NCI-H226 (cell line): ENCODE measurements at places on chromosomes 1 and 21.

- peak; percentile 90 for DNase-seq
Measured at GRCh38 chr21:38756746-38757145, 49.0 kb upstream of the ETS2 start.

- no peak for DNase-seq
Measured at GRCh38 chr1:198639671-198640143, 867 bp downstream of the PTPRC start.

GRCh38 chr1:29264773-29265389 lies 28.6 kb downstream of the PTPRU start:
- DNase-seq, result peak; percentile 57

DNA sequence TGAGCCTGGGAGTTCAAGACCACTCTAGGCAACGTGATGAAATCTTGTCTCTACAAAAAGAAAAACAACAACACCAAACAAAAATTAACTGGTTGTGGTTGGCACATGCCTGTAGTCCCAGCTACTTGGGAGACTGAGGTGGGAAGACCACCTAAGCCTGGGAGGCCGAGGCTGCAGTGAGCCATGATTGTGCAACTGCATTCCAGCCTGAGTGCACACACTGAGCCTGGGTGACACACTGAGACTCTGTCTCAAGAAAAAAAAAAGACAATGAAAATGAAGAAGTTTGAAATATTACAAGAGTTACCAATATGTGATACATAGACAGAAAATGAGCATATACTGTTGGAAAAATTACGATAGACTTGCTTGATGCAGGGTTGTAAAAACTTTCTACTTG lies 31.9 kb downstream of the PDC start:
- DNase-seq, result no peak

DNA sequence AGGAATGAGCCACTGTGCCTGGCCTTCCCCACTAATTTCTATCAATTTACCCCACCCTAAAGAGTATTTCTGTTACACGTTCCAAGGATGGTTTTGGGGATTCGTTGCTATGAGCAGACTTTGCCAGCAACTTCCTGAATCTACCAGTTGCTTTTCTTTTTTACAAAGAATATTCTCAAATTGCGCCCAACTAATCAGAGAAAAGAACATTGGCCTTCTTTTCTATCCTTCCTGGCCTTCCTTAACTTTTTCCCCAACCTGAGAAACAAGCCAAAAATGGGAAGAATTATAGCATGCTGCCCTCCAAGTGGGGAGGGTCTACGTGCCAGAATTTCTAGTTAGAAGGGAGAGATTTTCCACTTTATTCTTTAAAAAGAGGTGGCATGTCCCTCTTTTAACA lies 44.9 kb upstream of the SLC45A1 start:
- no peak for DNase-seq
